ENCODE measurements at places on chromosomes 5 and 9.

- DNase-seq, result no peak
These were observed 779.0 kb upstream of the CTNND2 start for GRCh38 chr5:12683249-12683648.

DNA sequence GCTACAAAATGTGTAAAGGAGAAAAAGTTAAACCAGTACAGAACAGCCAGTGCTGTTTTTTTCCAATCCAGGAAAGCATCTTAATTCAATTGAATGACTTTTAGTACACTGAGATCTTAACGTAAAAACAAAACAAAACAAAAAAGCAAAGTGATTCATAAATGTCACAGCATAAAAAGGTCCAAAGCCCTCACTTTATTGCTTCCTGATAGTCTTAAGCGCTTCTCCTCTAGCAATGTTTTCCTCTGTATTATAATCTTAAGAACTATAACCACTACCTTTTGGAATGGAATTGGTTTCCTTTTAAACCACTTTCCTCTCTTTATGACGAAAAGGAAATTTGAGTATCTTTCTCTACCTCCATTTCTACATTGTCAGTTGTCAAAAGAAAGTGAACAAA lies 91.4 kb downstream of the SEMA5A start:
- no peak for DNase-seq

DNA sequence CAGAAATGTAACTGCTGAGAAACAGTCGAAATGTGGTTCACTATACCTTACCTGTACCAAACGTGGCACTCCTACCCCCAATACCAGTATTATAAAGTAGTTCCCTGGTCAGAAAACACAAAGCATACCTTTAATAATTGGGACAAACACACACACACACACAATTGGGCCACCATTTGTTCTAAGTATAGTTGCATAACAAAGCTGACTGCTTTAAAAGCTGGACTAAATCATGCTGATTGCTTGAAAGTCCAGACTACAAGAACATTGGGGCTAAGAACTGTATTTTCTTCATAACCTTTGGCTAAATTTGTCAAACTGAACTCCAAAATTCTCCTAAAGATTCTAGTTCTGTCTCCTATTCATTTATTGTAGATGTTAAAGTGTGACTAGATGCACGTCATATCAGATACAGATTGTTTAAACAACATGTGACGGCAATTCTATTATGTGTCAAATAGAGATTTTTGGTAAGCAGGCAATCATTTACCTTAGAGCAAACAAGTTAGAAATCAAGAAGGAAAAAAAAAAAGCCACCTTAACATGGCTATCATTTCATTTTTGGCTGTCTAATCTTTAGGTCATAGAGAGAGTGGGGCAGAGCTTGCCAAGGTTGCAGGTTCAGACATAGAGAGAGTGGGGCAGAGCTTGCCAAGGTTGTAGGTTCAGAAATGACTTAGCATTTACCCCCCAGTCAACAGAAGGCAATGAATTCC lies 265.1 kb downstream of the ARL15 start:
- DNase-seq, result no peak

DNA sequence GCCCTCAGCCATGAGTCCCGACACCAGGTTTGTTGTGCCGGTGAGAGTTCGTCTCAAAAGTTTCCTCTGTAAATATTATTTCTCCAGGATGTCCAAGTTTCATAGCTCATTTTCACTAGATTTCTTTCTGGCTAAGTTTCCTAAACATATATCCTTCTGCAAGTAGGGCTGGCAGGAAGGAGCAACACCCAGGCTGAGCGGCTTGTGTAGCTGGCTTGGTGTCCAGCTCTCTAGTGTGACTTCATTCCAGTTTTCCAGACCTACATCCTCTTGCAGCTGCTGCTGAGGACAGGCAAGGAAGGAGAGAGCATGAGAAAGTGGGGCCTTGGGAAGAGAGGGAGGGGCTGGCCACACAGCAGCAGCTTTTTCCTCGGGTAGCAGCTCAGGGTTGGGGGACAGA lies 80.3 kb downstream of the FGF1 start:
- DNase-seq, result no peak

DNA sequence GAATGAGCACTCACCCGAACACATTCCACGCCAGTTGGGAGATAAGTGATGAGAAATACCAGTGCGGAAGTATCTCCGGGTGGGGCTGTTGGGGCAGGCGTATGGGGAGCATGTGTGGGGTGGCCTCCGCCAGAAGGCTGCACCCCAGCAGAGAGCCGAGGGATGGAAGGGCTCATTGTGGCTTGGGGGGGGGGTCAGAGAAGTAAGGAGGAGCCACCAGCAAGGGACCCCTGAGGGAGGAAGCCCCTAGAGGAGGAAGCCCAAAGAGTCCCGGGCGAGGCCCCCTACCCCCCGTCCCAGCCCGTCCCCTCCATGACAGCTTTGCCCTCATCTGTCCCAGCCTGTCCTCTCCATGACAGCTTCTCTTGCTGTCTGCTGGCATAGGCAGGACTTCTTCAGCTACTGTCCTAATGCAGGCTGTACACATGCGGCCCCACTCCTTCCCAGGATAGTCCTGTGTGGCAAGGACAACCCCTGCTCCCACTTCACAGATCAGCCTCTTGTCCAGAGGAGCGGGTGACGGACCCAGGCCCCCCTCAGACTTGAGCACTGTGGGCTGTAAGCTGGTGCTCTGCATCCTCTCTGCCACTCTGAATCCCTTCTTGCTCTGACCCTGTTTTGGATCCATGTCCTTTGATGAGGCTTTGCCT lies 239.6 kb downstream of the CACNA1B start:
- no peak for DNase-seq

DNA sequence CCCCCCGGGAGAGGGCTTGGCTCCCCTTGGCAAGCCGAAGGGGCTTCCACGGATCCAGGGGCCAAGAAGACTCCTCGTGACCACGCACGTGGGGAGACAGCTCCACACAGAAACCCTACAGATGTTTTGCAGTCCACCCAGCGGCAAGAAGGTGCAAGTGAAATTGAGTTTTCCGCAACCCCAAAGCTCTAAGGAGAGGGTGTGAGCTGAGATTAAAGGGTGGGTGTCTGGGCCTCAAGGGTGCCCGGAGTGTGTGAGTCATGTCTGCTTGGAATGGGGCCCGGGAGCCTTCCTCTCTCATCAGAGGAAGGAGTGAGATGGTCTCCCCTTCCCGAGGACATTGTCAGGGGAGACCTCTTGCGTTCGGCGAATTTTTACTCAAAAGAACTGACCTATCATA lies 79.1 kb downstream of the OLFM1 start:
- DNase-seq, result no peak

DNA sequence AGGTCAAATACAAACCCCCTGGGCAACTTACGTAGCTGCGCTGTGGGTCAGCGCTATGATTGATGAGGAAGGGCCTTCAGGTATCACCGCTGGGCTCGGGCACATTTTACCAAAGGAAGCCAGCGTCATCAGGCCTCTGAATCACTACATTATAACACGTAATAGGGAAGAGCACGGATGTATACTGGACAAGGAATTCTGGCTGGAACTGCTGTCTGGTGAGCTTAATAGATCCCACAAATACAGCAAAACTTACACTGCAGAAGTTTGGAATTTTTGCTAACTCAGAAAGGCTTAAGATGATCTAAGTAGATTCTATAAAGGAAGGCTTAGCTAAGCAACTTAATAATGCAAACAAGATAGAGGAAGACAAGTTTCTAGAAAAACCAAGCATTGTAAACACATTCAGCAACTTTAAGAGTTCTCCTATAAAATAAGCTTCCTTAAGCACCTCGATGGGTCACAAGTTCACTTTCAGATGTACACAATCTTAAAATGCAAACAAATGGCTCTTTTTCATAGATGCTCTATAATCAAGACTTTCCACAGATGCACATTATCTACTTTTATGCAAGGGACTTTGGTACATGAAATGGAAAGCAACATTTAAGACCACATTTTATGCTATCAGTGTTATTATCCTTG lies 360.1 kb upstream of the PANK3 start:
- DNase-seq, result no peak

- no peak for DNase-seq
These were observed 70.2 kb downstream of the PRUNE2 start for GRCh38 chr9:76835571-76836283.

GRCh38 chr9:110606179-110606790 lies 26.7 kb upstream of the SVEP1 start:
- no peak for DNase-seq

- no peak for DNase-seq
These were observed 29.8 kb downstream of the AHRR start for GRCh38 chr5:351084-351920.

DNA sequence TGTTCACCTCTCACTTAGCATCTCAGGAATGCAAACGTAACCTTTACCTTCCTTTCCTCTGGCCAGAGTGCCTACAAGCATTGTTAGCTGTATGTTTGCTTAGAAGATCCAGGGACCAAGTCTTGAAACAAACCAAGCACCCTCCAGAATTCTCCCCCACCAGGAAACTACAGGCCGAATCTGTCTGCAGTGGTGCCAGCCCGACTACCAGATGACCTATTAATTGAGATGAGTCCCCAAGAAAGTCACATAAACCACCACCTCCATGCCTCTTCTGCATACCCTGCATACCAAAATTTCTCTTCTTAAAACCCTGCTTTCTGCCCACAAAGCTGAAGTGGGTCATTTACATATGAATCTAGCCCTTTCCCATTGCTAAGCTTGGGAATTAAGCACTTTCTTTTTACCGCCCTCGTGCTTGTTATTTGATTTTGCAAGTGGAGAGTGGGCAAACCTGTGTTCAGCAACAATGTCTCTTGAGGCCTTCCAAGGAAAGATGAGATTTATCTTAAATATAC lies 1239.1 kb downstream of the CDH12 start:
- DNase-seq, result no peak

DNA sequence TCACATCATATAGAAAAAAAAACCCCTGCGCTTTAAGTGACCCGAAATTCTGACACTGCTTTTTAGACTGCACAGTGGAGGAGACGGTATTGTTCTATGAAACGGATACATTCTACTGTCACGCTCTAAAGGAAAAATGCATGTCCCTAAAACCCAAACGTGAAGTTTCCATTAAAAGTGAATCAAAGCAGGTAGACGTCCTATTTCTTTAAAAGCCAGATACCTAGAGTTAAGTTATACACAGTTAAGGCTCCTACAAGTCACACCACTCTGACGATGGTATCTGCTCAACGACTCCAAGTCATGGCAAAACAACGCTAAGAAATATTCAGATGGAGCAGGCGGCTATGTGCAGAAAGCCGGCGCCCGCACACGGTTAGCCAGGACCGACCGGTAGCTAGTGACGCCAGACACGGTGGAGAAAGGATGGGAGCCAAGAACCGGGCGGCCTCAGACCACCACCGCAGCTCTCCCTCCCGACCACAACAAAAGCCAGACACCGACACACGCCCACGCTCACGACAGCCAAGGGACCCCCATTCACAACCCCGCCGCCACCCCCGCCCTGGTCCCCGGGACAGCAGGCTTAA lies 734 bp downstream of the SKP1 start:
- DNase-seq, result no peak

- DNase-seq, result no peak
These were observed 90.3 kb upstream of the FBXL17 start for GRCh38 chr5:108472237-108472636.

- peak; percentile 63 for DNase-seq
These were observed 154.3 kb downstream of the SPOCK1 start for GRCh38 chr5:137344723-137345322.

DNA sequence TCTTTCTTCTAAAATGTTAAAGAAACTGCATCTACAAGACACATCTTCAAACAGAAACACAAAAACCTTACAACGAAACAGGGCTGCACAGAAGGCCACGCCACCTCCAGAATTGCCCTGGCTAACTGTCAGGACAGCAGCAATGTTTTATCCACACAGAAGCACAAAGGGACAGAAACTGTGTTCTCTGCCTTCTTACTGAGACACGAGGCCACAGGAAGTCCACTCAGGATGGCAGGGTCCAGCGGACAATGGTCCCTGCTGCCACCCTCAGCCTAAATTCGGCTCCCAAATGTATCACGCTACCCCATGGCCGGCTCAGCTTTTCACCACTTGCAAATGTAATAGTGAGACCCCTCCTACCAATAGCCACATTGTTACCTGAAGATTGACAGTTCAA lies 159.8 kb upstream of the PHYKPL start:
- no peak for DNase-seq

DNA sequence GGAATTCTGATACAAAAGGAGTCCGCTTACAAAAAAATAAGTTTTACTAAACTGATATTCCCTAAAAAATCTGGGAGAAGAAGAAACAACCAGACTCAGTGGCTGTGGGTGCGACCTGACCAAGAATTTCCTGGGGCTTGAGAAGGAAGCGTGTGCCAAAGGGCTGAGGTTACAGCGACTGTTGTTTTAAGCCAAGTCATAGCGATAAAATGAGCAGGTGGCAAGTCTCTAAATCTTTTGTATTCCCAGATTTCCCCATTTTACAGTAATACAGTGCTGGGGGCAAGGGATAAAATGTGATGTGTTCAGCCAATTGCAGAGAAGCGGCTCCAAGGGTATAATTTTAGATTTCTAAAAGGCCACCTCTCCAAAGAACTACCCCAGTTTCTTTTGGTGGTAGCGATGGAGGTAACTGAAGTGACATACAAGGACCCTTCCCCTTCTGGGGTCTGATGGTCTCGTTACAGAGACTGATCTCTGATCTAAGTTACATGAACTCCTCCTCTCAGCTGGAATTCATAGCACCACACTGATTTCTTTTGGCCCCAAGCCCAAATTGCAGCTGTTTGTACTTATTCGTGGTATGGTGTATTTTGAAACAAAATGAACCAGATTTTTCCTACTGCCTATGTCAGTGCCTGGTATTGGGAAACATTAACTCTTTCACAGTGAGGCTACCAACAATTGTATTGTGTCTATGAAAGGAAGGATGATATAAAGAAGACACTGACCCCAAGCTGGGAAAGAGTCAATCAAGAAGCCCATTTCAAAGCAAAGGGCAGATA lies 41.6 kb downstream of the LPAR1 start:
- no peak for DNase-seq

- no peak for DNase-seq
These were observed 44.5 kb downstream of the MEF2C start for GRCh38 chr5:88838500-88838899.

GRCh38 chr5:96381526-96381925 lies 51.5 kb downstream of the PCSK1 start:
- peak; percentile 30 for DNase-seq

DNA sequence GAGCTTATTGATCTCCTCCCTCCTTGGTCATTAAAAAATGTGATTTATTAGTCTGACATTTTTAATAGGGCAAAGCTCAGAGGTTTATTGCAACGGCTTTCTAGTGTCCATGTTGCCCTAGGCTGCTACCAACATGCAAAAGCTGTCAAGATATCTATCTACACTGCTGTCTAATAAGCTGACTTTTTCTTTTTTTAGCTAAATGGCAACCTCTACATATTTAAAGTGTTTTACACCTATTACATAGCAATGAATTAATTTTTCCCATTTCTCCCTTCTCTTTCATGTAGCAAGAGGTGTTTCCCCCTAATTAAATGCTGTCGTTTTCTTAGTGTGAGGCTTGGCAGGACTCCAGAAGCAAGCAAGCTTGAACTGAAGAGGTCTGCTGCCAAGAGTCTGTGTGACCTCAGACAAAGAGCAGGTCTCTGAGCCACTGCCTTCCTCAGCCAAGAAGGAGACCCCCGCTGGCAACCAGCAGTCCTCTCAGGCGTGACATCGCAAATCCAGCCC lies 79.4 kb downstream of the GAS1 start:
- no peak for DNase-seq

Measured in WERI-Rb-1 (cell line).